ENCODE measurements at places on chromosomes 3 and 15. TPM values are rescaled to one million over a fixed set of nuclear protein-coding genes. Genes with fewer than 3 reads are reported as not detected.

ZPLD1 gene
- total RNA-seq, result not detected

SPTBN5 gene
- 2.6 TPM for total RNA-seq

- no peak for DNase-seq
Measured at GRCh38 chr3:52420388-52420787, 24.5 kb downstream of the SEMA3G start.

LMOD3 gene
- total RNA-seq, result not detected

GRCh38 chr3:162517110-162517509 lies 1020.5 kb downstream of the OTOL1 start:
- DNase-seq, result no peak

- DNase-seq, result no peak
Measured at GRCh38 chr3:109045271-109046040, 72.5 kb downstream of the MORC1 start.

DNA sequence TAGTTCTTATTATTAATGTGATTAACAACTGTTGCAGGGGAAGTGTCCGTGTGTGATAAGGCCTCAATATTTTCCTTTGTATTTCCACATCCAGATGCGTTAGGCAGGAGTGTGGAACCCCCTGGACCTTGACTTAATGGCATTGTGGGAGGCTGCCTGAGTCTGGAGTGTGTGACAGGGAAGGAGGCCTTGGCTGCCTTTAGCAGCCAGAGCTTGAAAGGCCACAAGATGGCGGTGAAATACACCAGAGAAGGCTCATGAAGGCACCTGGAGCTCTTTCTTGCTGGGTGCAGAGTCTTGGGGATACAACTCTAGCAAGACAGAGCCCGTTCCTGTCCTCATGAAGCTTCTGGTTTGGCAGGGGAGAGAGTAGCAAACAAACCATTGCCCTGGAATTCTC lies 36.9 kb downstream of the POLR2M start:
- DNase-seq, result peak; percentile 19

- DNase-seq, result no peak
Measured at GRCh38 chr3:126473292-126474168, 2.2 kb downstream of the ZXDC start.

- DNase-seq, result no peak
Measured at GRCh38 chr3:146650691-146651442, 45.7 kb upstream of the PLSCR5 start.

DNA sequence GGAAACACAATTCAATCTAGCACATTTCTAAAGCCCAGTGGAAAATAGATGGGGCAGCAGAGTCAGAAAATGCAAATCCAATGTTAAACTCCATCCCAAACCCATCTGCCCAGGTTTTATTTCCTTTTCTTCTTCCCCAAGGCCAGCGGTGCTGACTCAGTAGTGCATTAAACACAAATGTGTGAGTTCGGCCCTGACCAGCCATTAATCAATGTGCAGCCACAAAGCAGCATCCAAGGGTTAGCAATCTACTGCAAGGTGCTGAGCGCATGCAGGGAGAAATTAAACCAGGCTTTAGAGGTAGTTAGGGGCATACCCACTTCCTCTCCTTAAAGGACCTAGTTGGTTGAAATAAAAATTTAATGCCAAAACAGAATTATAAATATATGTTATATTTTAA lies 583.3 kb upstream of the PPP2R3A start:
- DNase-seq, result no peak

HPS3 gene
- 10.9 TPM for total RNA-seq

DNA sequence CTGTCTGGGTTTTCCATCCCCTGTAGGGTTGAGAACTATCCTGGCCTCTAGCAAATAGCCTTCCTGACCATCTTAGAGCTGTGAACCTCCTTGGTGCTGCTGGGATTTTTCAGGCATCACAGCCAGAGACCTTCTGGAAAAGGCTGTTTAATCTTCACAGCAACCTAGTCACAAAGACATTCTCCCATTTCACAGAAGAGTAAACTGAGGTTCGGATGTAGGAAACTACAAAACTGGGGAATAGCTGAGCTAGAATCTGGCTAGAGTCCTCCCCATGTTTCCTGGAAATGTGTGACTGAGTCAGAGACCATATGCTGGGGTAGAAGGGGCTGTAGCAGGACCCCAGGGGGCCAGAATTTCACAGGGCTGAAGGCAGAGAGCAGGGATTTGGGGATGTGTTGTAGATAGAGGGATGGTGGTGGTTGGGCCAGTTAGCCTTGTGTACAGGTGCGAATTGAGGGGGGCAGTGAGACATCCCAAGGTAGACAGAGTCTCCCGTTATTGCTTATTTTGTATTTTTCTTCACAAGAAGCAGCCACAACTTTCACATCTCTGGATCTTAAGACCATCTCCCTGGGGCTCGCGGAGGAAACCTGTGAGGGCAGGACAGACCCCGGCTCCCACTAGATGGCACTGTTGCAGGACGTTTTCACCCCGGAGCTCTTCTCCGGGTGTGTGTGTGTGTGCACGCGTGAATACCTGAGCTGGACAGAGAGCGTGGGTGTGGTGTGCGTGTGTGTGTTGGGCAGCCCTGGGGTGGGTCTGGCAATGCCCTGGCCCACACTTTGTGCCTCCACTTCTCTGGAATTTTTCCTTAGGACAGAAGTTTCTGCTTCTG lies 66.9 kb upstream of the PRR23C start:
- peak; percentile 59 for DNase-seq

GRCh38 chr3:98963546-98963945 lies 62.1 kb upstream of the DCBLD2 start:
- no peak for DNase-seq

GRCh38 chr3:171038342-171038741 lies 11.8 kb upstream of the SLC2A2 start:
- peak; percentile 20 for DNase-seq
